GM04503 (cell line): ENCODE measurements at places on chromosomes 16 and 17.

- no peak for DNase-seq
Observed at GRCh38 chr17:78709119-78709681, 72.9 kb downstream of the CYTH1 start.

- no peak for DNase-seq
Observed at GRCh38 chr17:76631821-76632565, 11.6 kb downstream of the ST6GALNAC1 start.

GRCh38 chr17:19447085-19447583 lies 36.1 kb downstream of the RNF112 start:
- no peak for DNase-seq

GRCh38 chr16:30439720-30440348 lies 5.8 kb downstream of the SEPHS2 start:
- no peak for DNase-seq

GRCh38 chr16:12147681-12148080 lies 171.1 kb downstream of the SNX29 start:
- DNase-seq, result no peak

DNA sequence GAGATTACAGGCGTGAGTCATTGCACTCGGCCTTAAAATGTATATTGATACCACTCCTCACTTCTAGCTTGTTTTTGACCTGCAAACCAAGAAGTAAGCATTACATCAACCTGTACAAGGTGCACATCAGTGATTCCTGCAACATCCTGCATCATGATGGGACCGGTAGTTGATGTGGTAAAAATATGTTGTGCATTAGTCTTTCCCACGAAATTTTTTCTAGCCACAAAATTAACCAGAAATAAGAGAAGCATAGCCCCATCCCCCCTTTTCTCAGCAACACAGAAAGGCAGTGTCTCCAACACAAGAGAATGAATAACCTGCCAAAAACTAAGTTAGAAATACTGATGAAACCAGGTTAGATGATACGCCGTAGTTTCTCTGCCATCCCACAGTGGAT lies 21.1 kb upstream of the NSMCE1 start:
- no peak for DNase-seq

DNA sequence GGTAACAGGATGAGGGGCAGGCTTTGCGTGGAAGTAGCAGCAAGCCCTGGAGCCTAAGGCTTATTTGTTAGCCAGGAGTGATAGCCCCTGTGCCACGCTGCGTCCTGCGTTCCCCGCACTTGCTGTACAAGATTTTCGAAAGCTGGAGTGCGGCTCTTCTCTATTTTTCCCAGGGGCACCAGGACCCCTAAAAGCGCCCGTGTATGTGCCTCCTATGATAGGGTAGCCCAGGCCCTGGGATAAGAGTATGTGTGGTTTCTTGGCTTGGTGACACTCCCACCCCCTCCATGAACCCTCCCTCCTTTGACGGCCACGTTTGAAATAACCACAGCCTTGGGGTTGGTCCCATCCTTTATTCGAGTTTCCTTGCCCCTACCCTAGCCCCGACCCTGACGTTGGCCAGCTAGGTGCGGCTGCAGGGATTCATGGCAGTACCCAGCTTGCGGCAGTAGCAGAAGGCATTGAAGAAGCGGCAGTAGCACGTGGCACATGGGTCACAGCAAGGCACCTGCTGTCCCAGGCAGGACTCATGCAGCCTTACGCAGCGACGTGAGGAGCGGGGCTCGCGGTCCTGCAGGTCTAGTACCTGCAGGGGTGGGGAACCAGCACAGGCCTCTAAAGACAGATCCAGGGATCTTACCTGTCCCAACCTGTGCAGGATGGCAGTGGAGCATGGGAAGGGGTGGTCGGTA lies 968 bp downstream of the AGRP start:
- DNase-seq, result no peak

GRCh38 chr16:87956365-87957231 lies 5.4 kb downstream of the BANP start:
- no peak for DNase-seq
